ENCODE measurements at places on chromosomes 1 and 21. TPM values are rescaled to one million over a fixed set of nuclear protein-coding genes. Genes with fewer than 3 reads are reported as not detected.
A peak's percentile ranks its signal among the peaks of the same experiment; 100 is the strongest.

LMX1A gene
- not detected for total RNA-seq

KIF26B gene
- 0.06 TPM for total RNA-seq

MATN1 gene
- total RNA-seq: 0.23 TPM

GRCh38 chr1:154440036-154440804 lies 35.1 kb downstream of the IL6R start:
- H3K4me1 ChIP-seq: peaks cover 64% of the 10 kb centered on the region
- H3K27me3 ChIP-seq: no peaks in the 10 kb centered on the region
- peak overlapping the region; percentile 55 for H3K27ac ChIP-seq
- DNase-seq: no peak

GRCh38 chr1:91148641-91149069 lies 126.8 kb upstream of the ZNF644 start:
- H3K4me3 ChIP-seq: no peak overlapping the region
- no peak overlapping the region for H3K27ac ChIP-seq
- no peak for DNase-seq
- no peaks in the 10 kb centered on the region for H3K4me1 ChIP-seq
- H3K27me3 ChIP-seq: no peaks in the 10 kb centered on the region
- H3K36me3 ChIP-seq: no peaks in the 10 kb centered on the region

DNA sequence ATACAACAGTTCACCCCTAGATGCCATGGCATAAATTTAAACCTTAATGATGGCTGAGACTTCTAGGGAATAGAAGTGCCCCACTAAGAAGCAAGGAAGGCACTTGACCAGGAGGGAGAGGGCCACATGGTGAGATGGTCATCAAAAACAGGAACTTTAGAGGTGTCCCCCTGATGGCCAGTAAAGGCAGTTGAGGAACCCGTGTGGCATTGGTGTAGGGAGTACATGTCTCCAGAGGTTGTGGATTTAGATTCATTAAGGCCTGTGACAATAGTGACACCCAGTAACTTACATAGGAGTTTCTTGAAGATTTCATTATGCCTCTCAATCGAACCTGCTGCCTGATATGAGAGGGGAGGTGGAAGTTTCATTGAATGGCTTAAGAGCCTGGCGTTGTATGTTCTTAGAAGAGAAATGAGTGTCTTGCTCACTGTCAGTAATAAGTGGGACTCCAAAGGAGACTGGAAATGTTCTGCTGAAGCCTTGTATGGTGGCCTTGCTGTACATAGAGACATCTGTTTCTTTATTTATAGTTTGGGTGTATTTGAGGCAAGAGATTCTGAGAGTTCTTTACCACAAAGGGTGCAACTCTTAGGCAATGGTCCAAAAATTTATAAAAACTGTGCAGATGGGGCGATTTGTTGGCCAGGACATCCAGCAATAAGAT lies 27.9 kb downstream of the EDARADD start:
- H3K4me1 ChIP-seq: peaks cover 8% of the 10 kb centered on the region
- H3K36me3 ChIP-seq: no peaks in the 10 kb centered on the region
- no peaks in the 10 kb centered on the region for H3K27me3 ChIP-seq

DNA sequence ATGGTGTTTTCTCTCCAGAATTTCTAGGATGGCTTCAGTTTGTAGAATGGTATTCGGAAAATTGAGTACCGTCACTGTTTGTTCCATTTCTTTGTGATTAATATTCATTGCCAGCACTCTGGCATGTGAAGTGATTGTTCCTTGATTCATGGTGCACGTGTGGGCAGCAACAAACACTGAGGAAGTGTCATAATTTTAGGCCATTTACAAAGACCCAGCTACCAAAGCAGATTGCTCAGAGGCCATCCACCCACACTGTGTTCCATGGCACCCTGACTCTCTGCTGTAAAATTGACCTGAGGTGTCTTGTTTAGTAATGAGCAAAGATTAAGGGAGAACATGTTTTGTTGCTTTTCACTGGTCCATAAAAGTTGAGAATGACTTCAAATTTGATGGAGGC lies 250.9 kb upstream of the FMN2 start:
- H3K27me3 ChIP-seq: no peaks in the 10 kb centered on the region
- DNase-seq: no peak
- no peaks in the 10 kb centered on the region for H3K4me1 ChIP-seq
- H3K4me3 ChIP-seq: no peak overlapping the region
- no peaks in the 10 kb centered on the region for H3K36me3 ChIP-seq
